ENCODE measurements at places on chromosomes 5 and 9. TPM values are rescaled to one million over a fixed set of nuclear protein-coding genes. Genes with fewer than 3 reads are reported as not detected.

The SOHLH1 gene
- not detected for total RNA-seq

The IGFBPL1 gene
- total RNA-seq: not detected

The IFNA4 gene
- not detected for total RNA-seq

The SKP2 gene
- 17.3 TPM for total RNA-seq

The KDM3B gene
- total RNA-seq: 73.7 TPM

The EQTN gene
- 0.49 TPM for total RNA-seq

The SLC6A18 gene
- total RNA-seq: not detected

The RBM27 gene
- 22.1 TPM for total RNA-seq

The S100Z gene
- total RNA-seq: 0.36 TPM

The SETD9 gene
- total RNA-seq: 8.2 TPM

The DIRAS2 gene
- 5.8 TPM for total RNA-seq

The FOXE1 gene
- not detected for total RNA-seq

The ZNF618 gene
- 15.5 TPM for total RNA-seq

The FGFR4 gene
- 1.4 TPM for total RNA-seq

The LCP2 gene
- 45.2 TPM for total RNA-seq

The RANBP3L gene
- 0.40 TPM for total RNA-seq

The HTR1A gene
- total RNA-seq: not detected

The C9orf40 gene
- 7.8 TPM for total RNA-seq

The MARCOL gene
- not detected for total RNA-seq

The CARTPT gene
- total RNA-seq: not detected

The GAPT gene
- total RNA-seq: 2.9 TPM

The NR4A3 gene
- 42.2 TPM for total RNA-seq

The ASPN gene
- total RNA-seq: 14.4 TPM

The RAB24 gene
- total RNA-seq: 24.4 TPM

The GRM6 gene
- not detected for total RNA-seq

The TSSK1B gene
- total RNA-seq: 0.36 TPM

The IFNA7 gene
- total RNA-seq: not detected

The C8G gene
- total RNA-seq: not detected

The CD14 gene
- total RNA-seq: 107 TPM

The PCDHA13 gene
- total RNA-seq: 0.85 TPM

The FAM169A gene
- 11.4 TPM for total RNA-seq

The ACSL6 gene
- total RNA-seq: 3.3 TPM

The EPB41L4A gene
- total RNA-seq: 29.4 TPM

The CTSV gene
- not detected for total RNA-seq

The ODF2 gene
- 28.1 TPM for total RNA-seq

The TAF11L7 gene
- total RNA-seq: not detected

The ELP1 gene
- total RNA-seq: 21.8 TPM

The TUSC1 gene
- total RNA-seq: 11.4 TPM

The MSX2 gene
- total RNA-seq: 0.49 TPM

The PPP3R2 gene
- total RNA-seq: not detected

The CAVIN4 gene
- total RNA-seq: 0.31 TPM

The FOXD4L3 gene
- not detected for total RNA-seq

The ARHGEF28 gene
- 51.8 TPM for total RNA-seq

The SPATA31A3 gene
- not detected for total RNA-seq

The SLU7 gene
- 60.7 TPM for total RNA-seq

The CNTNAP3B gene
- total RNA-seq: 20.4 TPM

The WDR38 gene
- not detected for total RNA-seq

The ST6GALNAC4 gene
- total RNA-seq: 19.6 TPM

The SPINK6 gene
- not detected for total RNA-seq

The TRIM41 gene
- total RNA-seq: 24.6 TPM

The OR1J2 gene
- not detected for total RNA-seq

The NR5A1 gene
- total RNA-seq: not detected

The RALGDS gene
- total RNA-seq: 59.7 TPM

The DDX4 gene
- total RNA-seq: not detected

The ASS1 gene
- 73.1 TPM for total RNA-seq

The DMGDH gene
- total RNA-seq: 8.0 TPM

The CNTFR gene
- 23.2 TPM for total RNA-seq

The EHMT1 gene
- total RNA-seq: 104 TPM

The TGFBI gene
- 232 TPM for total RNA-seq
